ENCODE measurements at places on chromosomes 2 and 18.

- DNase-seq: no peak
These were observed 26.0 kb downstream of the DGKD start for GRCh38 chr2:233380132-233380895.

DNA sequence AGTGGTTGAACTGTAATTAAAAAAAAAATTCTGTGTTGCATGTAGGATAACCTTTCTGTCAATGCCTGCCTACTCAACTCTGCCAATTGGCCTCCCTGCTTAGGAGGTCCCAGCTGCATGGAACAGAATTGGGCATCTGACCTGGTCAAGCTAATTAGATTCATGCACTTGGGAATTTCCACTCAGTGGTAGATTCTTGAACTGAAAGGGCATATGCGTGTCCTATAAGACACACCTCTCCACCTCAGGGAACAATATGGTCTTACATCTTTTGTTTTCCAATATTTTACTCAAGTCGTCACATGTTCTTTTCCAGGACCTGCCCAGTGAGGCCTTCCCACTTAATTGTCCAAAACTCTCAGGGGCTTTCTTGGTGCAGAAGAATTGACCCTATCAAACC, 68.1 kb upstream of the TLK1 start:
- DNase-seq: no peak

GRCh38 chr18:59900222-59901128, 679 bp downstream of the PMAIP1 start:
- DNase-seq: peak; percentile 74

- no peak for DNase-seq
These were observed 19.3 kb upstream of the FZD7 start for GRCh38 chr2:202014318-202014717.

DNA sequence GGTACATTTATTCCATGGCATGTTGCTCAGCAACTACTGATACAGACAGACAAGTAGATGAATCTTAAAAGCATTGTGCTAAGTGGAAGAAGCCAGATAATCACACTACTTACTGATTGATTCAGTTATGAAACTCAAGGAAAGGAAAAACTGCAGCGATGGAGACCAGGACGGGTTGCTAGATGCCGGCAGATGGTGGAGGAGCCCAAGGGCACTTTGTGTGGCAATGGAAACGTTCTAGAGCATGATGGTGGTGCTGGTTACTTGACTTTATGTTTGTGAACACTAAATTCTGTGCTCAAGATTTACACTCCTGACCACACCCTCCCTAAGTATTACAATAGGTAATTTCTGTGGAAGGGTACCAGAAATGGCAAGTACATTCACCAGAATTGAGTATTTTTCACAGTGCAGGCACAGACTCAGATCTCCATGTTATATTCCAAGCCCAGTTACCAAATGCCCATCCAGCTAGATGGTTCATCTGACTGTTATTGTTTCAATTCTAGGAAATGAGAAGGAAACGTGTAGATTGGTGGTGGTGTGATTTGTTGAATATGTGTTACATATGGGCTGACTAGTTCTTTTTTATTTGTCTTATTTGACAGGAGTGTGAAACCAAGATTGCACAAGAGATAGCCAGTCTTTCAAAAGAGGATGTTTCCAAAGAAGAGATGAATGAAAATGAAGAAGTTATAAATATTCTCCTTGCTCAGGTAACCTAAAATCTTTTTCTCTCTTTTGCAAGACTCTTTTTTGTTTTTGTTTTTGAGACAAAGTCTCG, 55.1 kb downstream of the RALBP1 start:
- DNase-seq: no peak

DNA sequence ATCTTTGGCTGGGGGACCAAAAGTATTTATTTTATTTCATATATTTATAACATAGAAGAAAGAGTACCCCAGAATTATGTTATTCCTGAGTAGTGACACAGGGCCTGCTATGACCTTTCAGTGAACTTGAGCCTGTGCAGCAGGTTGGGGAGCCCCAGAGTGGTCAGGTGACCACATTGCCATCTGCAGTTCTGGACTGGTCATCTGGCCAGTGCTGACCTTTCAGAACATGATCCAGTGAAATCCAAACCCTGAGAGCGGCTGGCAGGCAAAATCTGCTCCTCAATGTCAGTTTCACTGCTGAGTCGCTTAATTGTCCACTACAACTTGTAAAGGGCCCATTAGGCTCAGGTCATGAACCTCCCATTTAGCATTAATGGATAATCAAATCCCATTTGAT, 336.7 kb upstream of the KCNH7 start:
- DNase-seq: no peak

- DNase-seq: no peak
These were observed 40.2 kb upstream of the SKA1 start for GRCh38 chr18:50334546-50335152.

DNA sequence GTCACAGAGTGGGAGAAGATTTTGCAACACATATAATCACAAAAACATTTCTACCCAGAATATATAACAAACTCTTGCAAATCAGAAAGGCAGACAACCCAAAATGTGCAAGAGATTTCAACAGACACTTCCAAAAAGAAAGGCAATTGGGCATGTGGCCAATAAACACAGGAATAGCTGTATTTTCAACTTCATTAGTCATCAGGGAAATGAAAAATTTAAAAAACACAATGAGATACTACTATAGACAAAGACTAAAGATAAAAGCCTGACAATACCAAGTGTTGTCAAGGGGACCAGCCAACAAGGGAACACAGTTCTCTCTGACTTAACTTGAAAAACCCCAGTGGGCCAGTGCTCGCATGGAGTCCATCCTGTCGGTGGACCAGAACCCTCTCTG, 40.5 kb downstream of the MTHFD2 start:
- DNase-seq: no peak

GRCh38 chr2:12061286-12062052, 315.0 kb downstream of the LPIN1 start:
- no peak for DNase-seq

GRCh38 chr2:13818002-13818401, 814.5 kb upstream of the LRATD1 start:
- no peak for DNase-seq

DNA sequence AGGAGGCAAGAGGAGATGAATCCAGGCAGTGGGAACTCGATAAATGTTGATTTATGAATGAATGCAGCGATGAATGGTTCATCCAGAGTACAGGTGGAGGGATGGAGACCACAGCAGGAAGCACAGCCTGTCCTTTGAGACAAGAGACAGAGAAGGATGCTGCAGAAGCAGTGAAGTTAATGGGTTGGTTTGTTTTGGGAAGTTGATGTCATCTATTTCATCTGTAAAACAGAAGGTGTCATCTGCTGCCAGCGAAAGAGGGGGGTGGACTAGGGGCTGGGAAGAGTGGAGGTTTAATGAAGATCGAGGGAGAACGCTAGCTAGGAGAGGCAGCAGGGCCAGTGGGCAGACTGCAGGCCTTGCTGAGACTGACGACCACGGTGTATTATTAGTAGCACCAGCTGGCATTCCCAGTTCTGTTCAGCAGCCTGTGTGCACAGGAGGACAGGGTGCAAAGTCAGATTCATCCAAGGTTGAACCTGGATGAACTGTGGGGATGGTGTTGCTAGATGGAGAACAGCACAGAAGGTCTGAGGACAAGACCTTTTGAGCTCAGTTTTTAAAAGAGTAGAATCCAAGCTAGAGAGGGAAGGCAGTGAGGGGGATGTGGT, 120.3 kb upstream of the CAPN13 start:
- DNase-seq: no peak

DNA sequence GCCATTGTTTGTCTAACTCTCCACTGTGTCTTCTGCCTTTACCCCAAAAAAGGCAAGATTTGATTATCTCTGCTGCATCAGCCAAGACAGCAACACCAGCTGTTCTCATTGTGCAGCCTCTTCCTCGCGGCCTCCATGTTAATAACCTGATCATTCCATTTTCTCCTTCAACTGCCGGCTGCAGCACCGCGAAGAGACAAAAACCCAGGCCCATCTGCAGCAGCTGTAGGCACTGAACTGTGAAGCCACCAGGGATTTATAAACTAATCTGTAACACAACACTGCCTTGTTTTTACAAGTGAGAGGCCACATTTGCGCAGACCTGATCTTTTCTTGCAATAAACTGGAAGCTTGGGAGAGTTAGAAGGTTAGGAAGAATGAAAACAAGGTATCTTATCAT, 147.8 kb downstream of the SATB2 start:
- no peak for DNase-seq

GRCh38 chr2:219769090-219769910, 141.9 kb downstream of the SLC4A3 start:
- DNase-seq: no peak

- DNase-seq: no peak
These were observed 12.6 kb downstream of the CRACDL start for GRCh38 chr2:98923244-98923940.

DNA sequence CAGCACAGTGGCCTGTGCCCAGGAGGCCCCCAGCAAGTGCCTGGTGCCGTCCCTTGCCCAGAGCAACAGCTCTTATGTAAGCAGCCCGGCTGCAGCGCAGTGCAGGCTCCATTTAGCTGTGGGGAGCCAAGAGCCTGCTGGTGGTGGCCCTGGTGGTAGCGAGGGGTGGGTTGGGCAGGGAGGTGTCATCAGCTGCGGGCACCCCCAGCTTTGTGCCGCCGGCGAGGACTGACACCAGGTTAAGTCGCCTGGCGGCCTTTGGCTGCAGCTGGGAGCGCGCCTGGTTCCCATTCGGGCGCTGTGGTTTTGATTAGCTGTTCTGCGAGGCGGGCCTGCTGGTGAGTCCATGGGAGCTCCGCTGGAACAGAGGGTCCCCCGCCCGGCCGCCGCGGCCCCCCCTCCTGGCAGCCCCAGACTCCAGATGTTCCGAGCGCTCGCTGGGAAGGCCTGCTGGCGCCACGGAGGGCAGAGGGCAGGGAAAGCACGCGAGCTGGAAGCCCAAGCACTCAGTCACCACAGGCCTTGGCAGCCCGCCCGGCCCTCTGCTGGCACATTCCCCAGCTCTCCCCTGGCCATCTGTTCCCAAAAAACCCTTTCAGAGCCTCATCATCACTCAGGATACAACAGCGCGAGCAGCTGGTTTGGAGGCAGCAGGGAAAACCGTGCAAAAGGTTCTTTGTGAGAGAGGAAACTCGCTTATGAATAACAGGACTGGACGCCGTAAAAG, 18.4 kb downstream of the ATOH8 start:
- no peak for DNase-seq

GRCh38 chr2:69539549-69539908, 102.3 kb upstream of the NFU1 start:
- no peak for DNase-seq

GRCh38 chr2:217371781-217372213, 511.9 kb upstream of the TNP1 start:
- DNase-seq: no peak

DNA sequence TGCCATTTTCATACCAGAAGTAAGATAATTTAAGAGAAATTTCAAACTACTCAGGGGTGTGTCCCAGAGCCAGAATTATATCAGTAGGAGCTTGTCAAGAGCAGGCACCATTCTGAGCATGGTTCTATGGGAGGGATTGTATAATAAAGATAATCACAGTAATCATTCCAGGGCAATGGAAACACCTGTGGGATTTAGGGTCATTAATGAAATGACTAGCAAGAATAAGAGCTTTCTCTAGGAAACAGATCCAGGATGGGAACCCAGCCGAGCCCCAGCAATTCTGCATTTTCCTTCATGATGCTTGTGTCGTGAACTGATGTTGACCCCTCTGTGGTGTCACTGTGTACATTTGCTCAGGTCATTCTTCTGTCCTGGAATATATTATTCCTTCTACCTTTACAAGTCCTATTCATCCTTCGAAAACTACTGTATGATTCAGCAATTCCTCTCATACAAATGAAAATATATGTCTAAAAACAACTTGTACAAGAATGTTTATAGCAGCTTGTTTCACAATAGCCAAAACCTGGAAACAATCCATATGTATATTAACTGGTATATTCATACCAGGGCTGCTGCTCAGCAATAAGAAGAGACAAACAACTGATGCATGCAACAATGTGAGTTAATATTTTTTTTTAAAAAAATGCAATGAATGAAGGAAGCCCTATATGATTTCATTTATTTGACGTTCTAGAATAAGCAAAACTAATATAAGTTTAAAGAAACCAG, 687.8 kb upstream of the KLHL29 start:
- no peak for DNase-seq

DNA sequence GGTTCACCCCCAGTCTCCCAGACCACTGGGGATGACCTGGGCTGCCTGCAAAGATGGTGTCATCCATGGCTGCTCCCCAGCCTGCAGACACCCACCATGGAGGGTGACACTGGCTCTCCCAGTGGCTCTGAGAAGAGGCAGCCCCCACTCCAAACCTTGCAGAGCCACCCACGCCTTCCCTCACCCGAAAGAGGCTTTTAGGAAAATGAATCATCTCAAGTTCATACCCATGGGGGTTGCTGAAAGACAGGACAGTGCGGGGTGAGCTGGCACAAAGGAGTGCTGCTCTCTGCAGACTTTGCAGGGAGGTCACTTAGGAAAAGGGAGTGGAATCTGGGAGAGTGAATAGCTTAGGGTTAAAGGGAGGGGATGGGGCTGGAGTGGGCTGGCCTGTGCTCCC, 36.4 kb downstream of the MPHOSPH10 start:
- DNase-seq: no peak

- no peak for DNase-seq
These were observed 669 bp downstream of the MARCHF7 start for GRCh38 chr2:159712929-159713420.

DNA sequence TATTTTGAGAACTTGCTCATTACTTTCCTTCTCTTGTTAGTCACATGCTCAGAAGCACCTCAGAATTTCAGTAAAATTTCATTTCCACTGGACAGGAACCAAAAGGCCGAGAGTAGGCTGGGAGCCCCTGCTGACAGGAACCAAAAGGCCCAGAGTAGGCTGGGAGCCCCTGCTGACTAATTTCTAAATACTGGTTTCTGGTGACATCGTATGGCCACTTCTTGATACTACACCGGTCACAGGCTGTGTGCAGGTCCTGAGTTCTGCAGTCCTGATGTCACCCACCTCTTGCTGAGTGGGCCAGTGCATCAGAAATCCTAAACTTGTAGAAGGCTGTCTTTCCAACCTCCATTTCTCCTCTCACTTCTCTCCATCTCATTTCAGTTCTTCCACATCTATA, 17.7 kb upstream of the EN1 start:
- DNase-seq: no peak

DNA sequence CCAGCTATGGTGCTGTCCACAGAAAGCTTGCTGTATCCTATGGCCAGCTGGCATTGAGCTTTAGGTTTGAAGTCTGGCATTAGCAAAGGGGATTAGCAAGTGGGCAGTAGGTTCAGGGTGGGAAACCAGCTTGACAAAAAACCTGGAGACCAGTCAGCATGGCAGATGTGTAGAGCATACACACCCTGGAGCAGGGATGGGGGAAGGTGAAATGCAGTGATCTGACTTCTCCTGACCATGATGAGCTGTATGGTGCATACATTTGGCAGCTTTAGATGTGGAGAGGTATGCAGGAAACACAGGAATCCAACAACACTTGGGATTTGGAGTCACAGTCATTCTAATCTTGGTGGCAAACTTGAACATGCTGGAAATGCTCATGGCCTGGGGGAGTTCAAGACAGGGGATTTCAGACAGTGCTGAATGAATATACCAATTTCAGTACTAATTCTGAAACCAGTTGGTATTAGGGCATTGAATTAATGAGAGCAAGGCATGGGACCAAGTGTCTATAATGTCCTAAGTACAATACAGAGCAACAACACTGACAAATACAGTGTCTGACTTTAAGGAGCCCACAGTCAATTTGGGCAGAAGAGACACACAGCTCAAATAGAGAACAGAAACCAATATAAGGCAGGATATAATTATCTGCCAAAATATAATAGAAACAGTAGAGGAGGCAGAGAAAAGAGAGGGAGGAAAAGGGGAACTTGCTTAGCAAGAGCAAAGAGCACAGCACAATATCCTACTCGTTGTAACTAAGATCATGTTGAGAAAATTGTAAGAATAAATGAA, 11.8 kb downstream of the ARHGAP15 start:
- no peak for DNase-seq

All from stimulated activated CD4-positive, alpha-beta T cell treated with anti-CD3 and anti-CD28 coated beads, Interleukin-4, amount 100 ng/mL, for 24 hours (primary cell).